ENCODE measurements at places on chromosomes 12 and 14. TPM values are rescaled to one million over a fixed set of nuclear protein-coding genes. Genes with fewer than 3 reads are reported as not detected.

GPR68 gene
- 0.87 TPM for polyA plus RNA-seq

PLEKHG7 gene
- polyA plus RNA-seq = not detected

ZNF664 gene
- polyA plus RNA-seq = 15.0 TPM

PRPH gene
- not detected for polyA plus RNA-seq

CMAS gene
- 131 TPM for polyA plus RNA-seq

PLEKHD1 gene
- polyA plus RNA-seq = 46.0 TPM

Data from Purkinje cell (primary cell).